ENCODE measurements at places on chromosomes 12 and 14.

DNA sequence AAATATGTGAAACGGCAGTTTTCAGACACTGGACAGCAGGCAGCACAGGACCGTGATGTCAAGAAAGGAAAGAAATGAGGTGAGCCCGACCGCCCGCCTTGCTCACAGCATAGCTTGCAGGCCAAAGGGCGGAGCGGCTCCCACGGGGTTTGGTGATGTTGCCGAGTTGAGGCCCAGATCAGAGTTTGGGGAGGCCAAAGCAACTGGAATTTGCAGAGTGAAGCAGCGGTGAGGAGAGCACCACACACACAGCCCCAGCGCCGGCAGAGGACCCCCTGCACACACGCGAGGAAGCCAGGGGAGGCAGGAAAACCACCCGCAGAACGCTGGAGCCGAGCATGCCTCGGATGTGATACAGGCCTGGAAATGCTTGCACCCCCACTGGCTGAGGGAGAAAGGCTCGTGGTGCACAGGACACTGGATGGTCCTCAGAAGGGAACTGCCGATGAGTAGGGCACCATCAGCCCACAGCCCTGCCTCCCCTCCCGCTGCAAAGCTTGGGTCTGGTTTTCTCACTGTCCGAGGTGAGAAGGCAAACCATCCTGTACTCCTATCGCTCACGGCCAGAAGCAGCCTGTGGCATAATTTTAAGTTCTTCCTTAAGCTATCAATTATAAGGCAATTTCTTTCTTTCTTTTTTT is 25.7 kb upstream of the PLD4 start:
- no peak for DNase-seq

DNA sequence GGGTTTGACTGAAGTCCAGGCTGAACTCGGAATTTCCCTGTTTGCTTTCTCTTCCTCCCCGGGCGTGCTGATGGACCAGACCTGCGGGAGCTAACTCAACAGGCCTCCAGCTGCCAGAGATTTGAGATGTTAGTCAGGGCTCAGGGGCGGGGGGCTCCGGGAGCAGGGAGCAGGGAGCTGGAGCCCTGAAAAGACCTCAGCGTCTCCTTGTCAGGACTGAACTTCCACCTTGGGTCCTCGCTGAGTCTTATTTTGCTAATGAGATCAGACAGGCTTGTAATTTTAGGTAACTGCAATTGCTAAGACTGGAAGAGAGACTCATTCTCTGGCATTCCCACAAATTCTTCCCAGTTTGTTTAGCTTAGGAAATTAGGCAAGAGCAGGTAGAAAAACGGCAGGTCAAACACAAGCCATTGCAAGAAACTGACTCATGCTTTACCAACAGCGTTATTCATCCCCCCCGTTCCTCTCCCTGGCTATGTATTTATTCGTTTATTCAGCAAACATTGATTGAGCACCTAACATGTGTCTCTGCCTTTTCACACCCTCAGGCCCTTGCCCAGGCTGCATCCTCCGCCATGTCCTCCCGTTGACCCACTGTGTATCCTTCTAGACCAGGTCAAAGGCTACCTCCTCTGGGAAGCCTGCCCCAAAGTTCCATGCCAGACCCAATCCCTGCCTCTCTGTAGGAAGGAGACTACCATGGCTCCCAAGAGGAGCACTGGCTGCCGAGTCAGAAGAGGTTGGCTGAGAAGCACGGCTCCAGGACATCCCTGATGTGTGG is 80.4 kb upstream of the DIO3 start:
- DNase-seq, result no peak

- DNase-seq, result no peak
Observed at GRCh38 chr12:7656121-7656520, 9.6 kb downstream of the APOBEC1 start.

- DNase-seq, result no peak
Observed at GRCh38 chr12:47825173-47825639, 5.5 kb upstream of the HDAC7 start.

GRCh38 chr12:39033782-39034181 is 128.4 kb upstream of the CPNE8 start:
- DNase-seq, result no peak

DNA sequence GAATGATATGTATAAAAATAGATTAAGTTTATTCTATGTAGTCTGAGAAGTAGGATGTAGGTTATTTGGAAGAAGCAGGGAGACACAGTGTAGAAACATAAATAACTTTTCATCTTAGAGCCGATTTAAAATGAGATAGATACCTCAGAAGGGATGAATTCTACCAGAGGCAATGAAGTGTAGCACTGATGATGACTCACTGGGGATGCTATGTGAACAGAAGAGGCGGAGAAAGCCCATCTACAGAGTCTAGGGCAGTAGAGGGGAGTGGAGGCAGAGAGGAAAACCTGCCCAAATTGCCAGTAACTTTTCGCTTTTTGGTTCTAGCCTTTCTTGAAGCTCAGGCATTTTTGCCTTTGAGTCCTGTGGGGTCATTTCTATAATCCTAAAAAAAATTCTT is 451.8 kb downstream of the ATP23 start:
- no peak for DNase-seq

DNA sequence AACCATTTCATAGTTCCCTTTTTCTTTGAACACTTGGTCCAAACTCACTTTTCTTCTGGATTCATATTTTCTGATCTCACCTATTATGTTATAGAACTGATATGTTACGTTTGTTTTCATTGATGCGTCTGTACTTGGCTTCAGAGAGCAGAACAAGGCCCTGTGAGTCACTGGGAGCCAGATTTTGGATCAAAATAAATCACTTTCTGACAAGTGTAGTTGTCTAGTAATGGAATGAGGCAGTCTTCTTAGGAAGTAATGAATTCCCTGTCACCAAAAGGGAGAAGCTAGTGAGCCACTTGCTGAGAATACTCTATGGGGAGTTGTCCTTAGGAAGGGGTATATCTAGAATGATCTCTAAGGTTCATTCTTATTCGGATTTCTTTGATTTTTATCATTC is 10.2 kb downstream of the BICD1 start:
- DNase-seq, result no peak

DNA sequence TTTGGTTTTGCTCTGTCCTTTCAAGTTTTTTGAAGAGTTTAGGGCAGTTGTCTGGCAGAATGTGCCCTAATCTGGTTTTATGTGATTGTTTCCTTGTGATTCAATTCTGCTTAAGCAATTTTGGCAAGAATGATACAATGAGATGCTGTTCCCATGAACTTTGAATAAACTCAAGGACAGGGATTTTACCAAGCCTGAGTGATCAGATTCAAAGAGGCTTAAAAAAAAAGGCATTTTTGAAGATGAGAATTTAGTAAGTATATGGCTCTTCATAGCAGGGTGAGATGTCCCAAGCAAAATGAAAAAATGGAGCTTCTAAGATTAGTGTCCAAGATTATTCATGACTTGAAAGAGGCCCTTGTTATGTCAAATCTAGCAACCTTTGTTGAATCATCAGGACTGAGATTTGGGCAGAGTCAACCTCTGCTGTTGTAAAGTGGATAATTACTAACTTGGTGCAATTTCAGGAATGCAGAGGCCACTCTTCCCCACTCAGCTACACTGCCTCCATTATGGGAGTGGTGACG is 180.6 kb upstream of the NUDT4 start:
- DNase-seq, result no peak

GRCh38 chr14:68684466-68685418 is 108.1 kb downstream of the ZFP36L1 start:
- DNase-seq, result no peak

GRCh38 chr12:96237035-96237434 is 42.9 kb downstream of the ELK3 start:
- DNase-seq, result no peak

DNA sequence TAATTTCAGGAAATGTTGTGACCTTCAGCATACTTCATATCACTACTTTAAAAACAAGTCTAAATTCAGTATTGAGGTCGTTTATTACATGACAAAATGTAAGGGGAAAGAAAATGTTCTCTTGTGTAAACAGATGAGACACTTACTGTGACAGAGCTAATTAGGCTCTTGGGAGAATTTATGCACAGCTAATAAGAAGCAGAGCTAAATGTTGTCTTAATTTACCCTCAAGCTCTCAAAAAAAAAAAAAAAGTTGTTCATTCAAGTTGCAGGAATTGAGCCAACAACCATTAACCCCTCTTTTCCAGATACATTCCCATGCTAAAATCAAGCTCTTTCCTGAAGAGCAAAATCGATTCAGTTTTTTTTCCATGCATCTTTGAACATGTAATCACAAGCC is 1419.4 kb downstream of the FSCB start:
- no peak for DNase-seq

GRCh38 chr12:95739561-95740313 is 50.8 kb downstream of the NTN4 start:
- DNase-seq, result no peak

- DNase-seq, result no peak
Observed at GRCh38 chr12:3974883-3975282, 101.7 kb upstream of the PARP11 start.

DNA sequence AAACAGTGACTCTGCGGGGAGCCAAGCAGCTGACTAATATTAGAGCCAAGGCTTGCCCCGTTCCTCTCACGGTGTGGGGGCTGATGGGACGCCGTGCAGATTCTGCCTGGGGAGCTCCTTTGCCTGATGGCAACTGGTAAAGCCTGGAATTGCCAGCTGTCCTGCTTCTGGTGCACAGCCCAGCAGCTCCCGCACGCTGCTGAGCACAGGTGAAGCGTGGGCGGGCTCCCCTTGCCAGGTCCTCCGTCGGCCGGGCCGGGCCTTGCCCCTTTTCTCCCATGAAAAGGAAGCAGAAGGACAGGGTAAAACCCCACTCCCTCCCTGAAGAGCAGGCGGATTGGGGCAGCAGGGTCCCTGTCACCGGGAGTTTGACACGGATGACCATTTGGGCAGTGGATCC is 79.0 kb downstream of the WDR20 start:
- DNase-seq, result no peak

GRCh38 chr12:125492354-125493270 is 427.4 kb downstream of the AACS start:
- no peak for DNase-seq

GRCh38 chr14:55771242-55771981 is 191.4 kb downstream of the KTN1 start:
- no peak for DNase-seq

DNA sequence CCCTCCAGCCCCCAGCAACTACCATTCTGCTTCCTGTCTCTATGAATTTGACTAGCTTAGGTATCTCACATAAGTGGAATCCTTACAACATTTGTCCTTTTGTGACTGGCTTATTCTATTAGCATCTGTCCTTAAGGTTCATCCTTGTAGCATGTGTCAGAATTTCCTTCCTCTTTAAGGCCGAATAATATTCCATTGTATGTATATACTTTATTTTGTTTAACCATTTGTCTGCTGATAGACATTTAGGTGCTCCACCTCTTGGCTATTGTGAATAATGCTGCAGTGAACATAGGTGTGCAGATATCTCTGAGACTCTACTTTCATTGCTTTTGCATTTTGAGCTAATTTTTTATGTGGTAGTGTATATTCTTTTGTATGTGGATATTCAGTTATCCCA is 75.7 kb downstream of the SPATS2 start:
- DNase-seq, result no peak

- DNase-seq, result no peak
Observed at GRCh38 chr14:94880876-94881275, 111.0 kb upstream of the GSC start.

GRCh38 chr14:74257078-74257940 is 18.1 kb downstream of the VSX2 start:
- DNase-seq, result peak; percentile 36

GRCh38 chr12:31586728-31587127 is 4.2 kb downstream of the DENND5B start:
- no peak for DNase-seq

DNA sequence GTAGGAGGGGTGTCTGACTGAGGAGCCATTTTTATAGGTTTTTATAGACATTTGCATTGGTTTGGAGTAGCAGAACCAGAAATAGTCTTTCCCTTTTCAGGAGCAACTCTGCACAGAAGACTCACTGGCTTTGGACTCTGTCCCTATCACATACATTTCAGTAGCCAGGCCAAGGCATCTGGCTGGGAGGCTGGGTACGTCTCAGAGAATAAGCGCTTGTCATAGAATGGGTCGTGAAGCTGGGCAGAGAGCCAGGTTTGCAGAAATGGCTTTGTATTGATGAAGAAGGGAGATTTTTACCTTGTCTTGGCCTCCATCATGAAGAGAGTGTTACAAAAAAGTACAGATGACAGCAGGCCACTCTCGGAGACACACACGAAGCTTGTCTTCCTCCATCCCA is 98.6 kb downstream of the CACNA1C start:
- no peak for DNase-seq

DNA sequence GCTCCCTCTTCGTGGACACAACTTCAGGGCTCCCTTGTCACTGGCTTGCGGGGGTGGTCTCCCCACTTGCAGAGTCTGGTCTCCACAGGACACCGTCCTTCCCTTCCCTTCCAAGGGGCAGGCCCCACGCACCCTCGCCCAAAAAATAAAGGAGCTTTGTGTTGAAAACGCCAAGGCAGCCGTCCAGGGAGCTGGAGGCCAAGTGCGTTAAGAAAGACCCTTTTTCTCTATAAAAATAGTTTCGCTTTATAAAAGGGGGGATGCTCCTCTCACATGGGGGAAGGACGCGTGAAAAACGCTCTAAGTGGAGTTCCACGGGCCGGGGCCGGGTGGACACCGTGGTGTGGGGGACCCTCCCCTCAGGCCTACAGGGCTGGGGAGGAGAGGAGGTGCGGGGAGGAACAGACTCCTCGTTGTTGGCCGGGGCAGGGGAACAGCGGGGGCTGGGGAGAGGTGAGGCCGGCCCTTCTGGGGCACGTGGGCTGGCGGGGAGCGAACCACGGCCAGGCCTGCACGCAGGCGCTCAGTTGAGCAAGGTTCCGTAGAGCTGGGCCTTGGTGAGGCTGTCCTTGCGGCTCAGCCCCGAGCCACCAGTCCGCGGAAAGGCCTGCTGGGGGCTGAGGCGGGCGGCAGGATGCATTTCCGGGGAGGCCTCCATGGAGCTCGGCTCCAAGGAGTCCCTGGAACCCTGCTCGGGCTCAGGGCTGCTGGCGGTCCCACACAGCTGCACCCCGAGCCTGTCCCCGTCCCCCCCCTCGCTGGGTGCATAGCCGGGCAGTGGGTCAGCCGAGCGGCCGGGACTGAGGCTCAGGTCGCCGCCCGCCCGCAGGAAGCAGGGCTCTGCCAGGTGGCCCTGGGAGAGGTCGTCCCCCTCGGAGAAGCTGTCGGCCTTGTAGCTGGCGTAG is 49.5 kb downstream of the BEGAIN start:
- DNase-seq, result peak; percentile 54

GRCh38 chr12:123126294-123127181 is 24.4 kb downstream of the PITPNM2 start:
- no peak for DNase-seq

DNA sequence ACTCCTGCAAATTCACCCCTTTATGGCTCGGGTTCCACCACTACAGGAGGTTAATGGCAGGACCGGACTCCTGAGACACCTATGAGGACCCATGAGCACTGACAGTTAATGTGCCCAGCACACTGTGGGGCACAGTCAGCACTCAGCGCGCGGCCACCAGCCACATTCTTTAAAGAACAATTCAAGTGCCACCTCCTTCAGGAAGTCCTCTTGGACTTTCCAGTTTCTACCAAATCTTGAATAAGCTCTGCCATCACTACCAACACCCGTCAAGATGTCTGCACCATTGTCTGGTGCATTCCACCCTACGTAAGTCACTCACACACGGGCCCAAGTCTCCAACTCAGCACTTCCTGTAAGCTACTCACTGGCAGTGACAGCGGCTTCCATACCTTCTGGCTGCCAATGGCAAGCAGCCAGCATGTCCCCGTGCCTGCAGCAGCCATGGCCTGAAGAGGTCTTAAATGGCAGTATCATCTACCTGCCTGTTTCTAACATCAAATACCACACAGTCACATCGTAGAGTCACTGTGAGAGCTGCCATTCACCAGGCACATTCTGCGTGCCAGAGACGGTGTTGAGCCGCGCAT is 48.5 kb downstream of the CDC42BPB start:
- DNase-seq, result no peak

GRCh38 chr14:25759256-25759655 is 709.3 kb upstream of the STXBP6 start:
- DNase-seq, result no peak
